ENCODE measurements at places on chromosomes 12 and 14. TPM values are rescaled to one million over a fixed set of nuclear protein-coding genes. Genes with fewer than 3 reads are reported as not detected.

GRCh38 chr14:37179896-37180502 lies 7.6 kb upstream of the SLC25A21 start:
- H3K27me3 ChIP-seq: no peaks in the 10 kb centered on the region
- H3K4me1 ChIP-seq: no peaks in the 10 kb centered on the region
- no peak overlapping the region for H3K27ac ChIP-seq
- no peak overlapping the region for H3K4me3 ChIP-seq

DNA sequence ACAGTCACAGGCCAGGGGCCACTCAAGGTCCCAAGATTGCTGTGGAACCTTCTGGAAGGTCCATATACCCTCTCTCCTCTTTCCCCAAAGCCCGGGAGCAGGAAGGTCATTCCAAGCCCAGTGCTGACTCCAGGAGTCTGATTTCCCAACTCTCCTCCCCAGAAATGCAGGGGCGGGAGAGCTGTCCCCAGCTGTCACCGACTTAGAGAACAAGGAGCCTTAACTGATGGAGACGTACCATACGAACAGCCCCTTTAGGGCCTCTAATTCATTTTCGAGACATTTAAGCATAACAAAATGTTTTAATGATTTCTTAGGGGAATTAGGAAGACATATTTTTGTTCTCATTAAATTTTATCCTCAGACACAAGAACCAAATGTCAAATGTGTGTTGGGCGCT lies 99.2 kb downstream of the PHETA1 start:
- DNase-seq: no peak
- H3K27ac ChIP-seq: no peak overlapping the region
- no peaks in the 10 kb centered on the region for H3K36me3 ChIP-seq
- H3K4me1 ChIP-seq: no peaks in the 10 kb centered on the region
- H3K27me3 ChIP-seq: no peaks in the 10 kb centered on the region

DNA sequence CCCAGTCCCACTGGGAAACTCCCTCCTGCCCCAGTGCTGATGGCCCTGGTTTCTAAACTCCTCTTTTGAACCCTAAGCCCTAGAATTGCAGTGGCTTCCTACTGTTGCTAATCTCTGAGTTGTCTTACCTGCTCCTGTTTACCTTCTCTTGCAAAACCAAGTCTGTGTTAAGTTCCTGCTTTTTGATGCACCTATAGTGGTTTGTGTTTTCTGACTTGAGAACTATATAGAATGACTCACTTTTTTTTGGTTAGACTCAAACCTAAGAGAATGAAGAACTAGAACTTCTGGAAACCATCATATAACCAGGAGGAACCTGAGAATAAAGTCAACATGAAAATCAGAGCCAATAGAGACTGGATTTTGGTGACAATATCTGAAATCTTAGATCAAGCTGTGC lies 5.5 kb upstream of the GAS2L3 start:
- H3K36me3 ChIP-seq: no peaks in the 10 kb centered on the region
- H3K27ac ChIP-seq: no peak overlapping the region
- no peak overlapping the region for H3K4me3 ChIP-seq
- DNase-seq: no peak

DNA sequence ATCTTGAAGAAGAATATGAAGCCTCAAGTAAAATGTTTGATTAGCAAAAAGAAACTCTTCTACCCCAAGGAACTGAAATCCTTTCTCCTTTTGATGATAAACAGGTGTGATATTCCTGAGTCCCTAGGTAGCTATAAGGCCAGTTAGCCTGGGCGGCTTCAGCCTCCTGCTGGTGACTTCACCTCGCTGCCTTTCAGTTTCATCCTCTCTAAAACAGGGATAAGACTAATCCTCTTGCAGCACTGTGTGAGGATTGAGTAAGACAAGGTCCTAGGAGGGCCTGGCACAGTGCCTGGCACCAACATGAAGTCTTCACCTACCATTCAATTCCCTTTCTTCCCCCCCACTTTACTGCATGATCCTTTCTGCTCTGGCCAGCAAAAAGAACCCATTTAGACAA lies 42.1 kb downstream of the CIT start:
- peaks cover 30% of the 10 kb centered on the region for H3K36me3 ChIP-seq
- H3K4me3 ChIP-seq: no peak overlapping the region
- no peak overlapping the region for H3K27ac ChIP-seq
- DNase-seq: no peak
- H3K27me3 ChIP-seq: no peaks in the 10 kb centered on the region

DNA sequence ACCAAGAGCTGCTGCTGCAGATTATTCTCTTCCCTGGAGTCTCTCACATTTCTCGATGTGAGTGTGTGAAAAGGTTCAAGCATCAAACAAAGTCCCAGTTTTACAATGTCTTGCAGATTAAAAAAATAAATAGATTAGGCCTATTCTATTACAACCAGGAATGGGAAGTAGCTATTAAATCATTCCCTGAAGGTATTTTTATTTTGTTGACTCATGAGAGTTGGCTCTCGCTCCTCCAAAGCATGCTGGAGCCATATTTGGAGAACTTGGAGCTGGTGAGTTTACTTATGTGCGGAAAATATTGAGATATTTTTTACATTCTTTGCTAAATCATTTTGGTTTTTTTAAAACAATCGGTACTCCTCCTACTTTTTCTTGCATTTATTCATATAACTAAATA lies 572.3 kb downstream of the ETNK1 start:
- no peak overlapping the region for H3K4me3 ChIP-seq
- no peaks in the 10 kb centered on the region for H3K36me3 ChIP-seq
- H3K27ac ChIP-seq: no peak overlapping the region
- H3K27me3 ChIP-seq: peaks cover 3% of the 10 kb centered on the region
- no peak for DNase-seq

DNA sequence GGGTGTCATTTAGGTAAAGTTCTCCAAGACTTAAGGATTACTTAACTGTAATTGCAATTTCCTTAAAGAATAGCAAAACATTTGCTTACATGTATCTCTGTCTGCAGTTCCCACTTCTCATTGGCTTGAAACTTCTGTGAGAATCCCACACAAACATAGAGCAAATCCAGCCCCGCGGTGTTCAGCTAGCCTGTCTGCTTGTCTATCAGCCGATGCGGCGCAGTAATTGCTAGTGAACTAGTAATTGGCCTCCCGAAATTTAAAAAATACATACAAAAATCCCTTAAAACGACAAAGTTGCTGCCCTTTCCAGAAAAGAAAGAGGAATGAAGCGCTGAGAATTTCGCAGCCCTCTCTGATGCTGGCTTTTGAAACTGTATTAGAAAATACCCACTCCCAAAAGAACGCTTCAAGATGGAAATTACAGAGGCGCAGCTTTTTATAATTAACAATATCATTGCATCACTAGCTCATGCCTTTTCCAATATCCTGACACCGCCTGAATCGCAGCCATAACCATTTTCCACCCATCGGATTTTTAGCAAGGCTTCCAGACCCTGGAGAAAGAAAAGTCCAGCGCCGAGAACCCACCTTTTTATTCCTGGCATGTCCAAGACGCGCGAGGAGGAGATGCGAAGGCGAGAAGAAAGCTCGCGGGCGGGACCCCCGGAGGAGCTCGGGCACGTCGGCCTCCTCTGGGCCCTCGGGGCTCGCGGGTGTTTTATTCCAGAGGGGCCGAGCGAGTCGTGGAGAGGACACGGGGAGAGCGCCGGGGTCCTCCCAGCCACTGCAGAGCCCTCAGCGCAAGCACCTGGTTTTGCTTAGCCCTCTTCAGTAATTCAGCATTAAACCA lies 646 bp downstream of the FBLN5 start:
- peak overlapping the region; percentile 76 for H3K4me3 ChIP-seq
- no peak overlapping the region for H3K27ac ChIP-seq
- DNase-seq: no peak
- peaks cover 18% of the 10 kb centered on the region for H3K4me1 ChIP-seq
- H3K36me3 ChIP-seq: no peaks in the 10 kb centered on the region

DNA sequence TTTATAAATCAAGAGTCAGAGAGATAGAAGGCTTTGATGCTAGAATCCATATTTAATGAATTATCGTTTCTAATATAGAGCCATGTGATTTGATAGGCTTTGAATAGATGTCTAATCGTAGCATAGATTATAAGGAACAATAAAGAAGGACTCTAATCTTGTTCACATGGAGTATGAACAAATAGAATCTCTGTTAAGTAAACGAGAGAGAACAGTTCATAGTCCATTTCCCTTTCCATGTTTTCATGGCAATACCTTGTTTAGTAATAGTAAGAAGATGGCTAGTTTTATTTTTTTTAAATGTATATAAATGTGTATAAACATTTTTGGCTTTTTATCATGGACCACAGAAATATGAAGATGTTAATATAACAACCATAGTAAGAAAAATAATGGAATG lies 32.3 kb upstream of the RAD51AP1 start:
- no peak overlapping the region for H3K27ac ChIP-seq
- peaks cover 36% of the 10 kb centered on the region for H3K4me1 ChIP-seq

DNA sequence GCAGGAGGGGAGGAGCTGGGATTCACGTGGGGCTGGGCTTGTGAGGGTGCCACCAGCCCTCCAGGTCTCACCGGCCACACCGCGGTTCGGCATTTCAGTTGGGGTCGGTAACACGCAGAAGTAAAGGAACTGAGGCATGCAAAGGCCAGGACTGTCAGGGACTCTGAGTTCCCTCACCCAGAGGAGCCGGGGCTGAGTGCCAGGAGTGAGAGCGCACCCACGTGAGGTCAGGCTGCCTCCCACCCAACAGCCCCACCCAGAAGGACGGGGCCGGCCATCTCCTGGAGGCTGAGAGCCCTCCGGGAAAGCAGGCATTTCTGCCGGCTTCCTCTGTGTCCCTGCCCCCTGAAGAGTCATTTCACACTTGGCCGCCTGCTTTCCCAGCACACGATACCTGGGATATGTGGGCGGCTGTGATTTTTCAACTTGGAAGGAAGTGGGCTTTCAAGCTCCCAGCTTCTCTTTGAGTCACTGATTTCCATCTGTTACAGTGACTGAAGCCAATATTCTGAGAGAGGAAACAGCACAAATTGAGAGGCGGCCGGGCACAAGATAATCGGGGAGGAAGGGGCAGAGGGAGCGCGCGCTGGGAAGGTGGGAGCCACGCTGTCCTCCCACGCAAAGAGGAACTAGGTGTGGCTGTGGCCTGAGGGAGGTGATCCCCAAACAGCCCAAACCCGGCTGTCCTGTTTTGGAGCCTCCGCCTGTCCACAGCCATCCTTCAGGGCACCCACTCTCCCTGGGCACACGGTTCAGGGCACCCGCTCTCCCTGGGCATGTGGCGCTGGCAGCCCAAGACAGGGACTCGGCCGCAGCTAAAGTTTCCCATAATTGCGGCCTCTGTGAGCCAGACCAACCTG lies 19.0 kb downstream of the GALNT9 start:
- no peak overlapping the region for H3K27ac ChIP-seq
- H3K4me3 ChIP-seq: no peak overlapping the region
- H3K4me1 ChIP-seq: no peaks in the 10 kb centered on the region
- no peak for DNase-seq
- H3K36me3 ChIP-seq: peaks cover 2% of the 10 kb centered on the region

- H3K27ac ChIP-seq: no peak overlapping the region
- DNase-seq: no peak
- H3K27me3 ChIP-seq: peaks cover 24% of the 10 kb centered on the region
- H3K4me3 ChIP-seq: no peak overlapping the region
- H3K4me1 ChIP-seq: no peaks in the 10 kb centered on the region
Measured at GRCh38 chr12:111822886-111823285, 19.1 kb upstream of the MAPKAPK5 start.

DNA sequence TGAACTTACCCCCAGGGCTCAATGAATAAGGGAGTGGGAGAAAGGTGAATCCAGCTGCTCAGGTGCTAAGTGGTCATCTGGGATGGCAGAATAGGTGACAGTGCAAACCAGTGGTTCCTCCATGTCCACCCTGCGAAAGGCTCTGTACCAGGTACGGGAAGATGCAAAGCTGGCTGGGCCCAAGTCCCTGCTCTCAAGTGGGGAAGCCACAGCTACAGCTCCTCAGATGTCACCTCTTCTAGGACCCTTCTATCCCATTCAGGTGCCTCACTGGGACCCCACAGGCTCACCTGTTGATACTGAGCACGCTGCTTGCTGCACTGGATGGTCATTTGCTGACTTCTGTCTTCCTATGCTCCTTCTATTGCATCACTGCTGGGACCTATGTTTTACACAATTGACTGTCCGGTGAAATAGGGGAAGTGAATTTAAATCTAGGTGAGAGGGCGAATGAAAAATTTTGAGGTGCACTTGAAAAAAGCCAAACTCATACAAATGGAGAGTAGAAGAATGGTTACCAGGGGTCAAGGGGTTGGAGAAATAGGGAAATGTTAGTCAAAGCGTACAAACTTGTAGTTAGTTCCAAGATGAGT lies 20.3 kb upstream of the PPP4R4 start:
- H3K27ac ChIP-seq: no peak overlapping the region
- peaks cover 10% of the 10 kb centered on the region for H3K27me3 ChIP-seq
- DNase-seq: no peak

- H3K27ac ChIP-seq: peak overlapping the region; percentile 87
- H3K27me3 ChIP-seq: peaks cover 2% of the 10 kb centered on the region
- H3K4me1 ChIP-seq: peaks cover 36% of the 10 kb centered on the region
Measured at GRCh38 chr12:75655315-75655806, 144.0 kb upstream of the KRR1 start.

GRCh38 chr12:124804011-124804621 lies 59.5 kb downstream of the SCARB1 start:
- no peaks in the 10 kb centered on the region for H3K4me1 ChIP-seq
- no peak for DNase-seq
- peaks cover 2% of the 10 kb centered on the region for H3K36me3 ChIP-seq
- no peak overlapping the region for H3K4me3 ChIP-seq

GRCh38 chr12:117803001-117803400 lies 165.8 kb downstream of the KSR2 start:
- no peak for DNase-seq
- H3K36me3 ChIP-seq: no peaks in the 10 kb centered on the region
- no peaks in the 10 kb centered on the region for H3K4me1 ChIP-seq
- H3K27me3 ChIP-seq: no peaks in the 10 kb centered on the region

GRCh38 chr14:100621806-100622205 lies 34.6 kb upstream of the BEGAIN start:
- peaks cover 21% of the 10 kb centered on the region for H3K27me3 ChIP-seq
- no peak overlapping the region for H3K4me3 ChIP-seq
- H3K4me1 ChIP-seq: peaks cover 11% of the 10 kb centered on the region
- no peak overlapping the region for H3K27ac ChIP-seq
- DNase-seq: no peak

IL22 gene
- 3.4 TPM for total RNA-seq

FAM90A1 gene
- total RNA-seq: 0.36 TPM

ANKRD33 gene
- not detected for total RNA-seq

OS9 gene
- total RNA-seq: 99.6 TPM

LAG3 gene
- total RNA-seq: 268 TPM

GMPR2 gene
- 41.4 TPM for total RNA-seq

NPFF gene
- 0.44 TPM for total RNA-seq

Measured in activated T-helper 1 cell treated with anti-CD3 and anti-CD28 coated beads, Interleukin-12 subunit alpha, Interleukin-12 subunit beta, Interleukin-2, Interleukin-4 antibody, amounts not matched to agents 30 ng/mL and 10 ng/mL and 1 ng/mL, durations not matched to agents 14 hours and 24 hours and 36 hours (primary cell).